Activated CD8-positive, alpha-beta memory T cell treated with anti-CD3 and anti-CD28 coated beads for 4 hours (primary cell): ENCODE measurements at places on chromosomes 12 and 14.
A peak's percentile ranks its signal among the peaks of the same experiment; 100 is the strongest.

DNA sequence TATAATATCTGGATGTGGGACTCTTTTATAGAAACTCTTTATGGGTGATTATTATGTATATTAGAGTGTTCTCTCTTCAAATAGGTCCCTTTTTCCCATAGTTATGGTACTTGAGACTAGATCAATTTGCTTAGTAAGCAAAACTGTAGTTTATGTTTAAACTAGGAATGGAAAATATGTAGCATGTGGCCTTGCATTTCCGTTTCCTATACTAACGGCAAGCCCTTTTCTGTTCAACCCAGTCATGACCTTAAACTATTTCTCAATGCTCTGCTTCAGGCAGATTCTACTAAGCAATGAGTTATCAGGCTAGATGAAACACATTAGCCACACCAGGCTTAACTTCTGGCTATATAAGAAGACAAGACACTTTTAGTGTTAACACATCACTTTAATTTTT, 84.6 kb downstream of the OTOGL start:
- DNase-seq: no peak

GRCh38 chr14:90820958-90821357, 4.7 kb upstream of the TTC7B start:
- peak; percentile 60 for DNase-seq

GRCh38 chr14:30420515-30420914, 138.4 kb upstream of the G2E3 start:
- no peak for DNase-seq

DNA sequence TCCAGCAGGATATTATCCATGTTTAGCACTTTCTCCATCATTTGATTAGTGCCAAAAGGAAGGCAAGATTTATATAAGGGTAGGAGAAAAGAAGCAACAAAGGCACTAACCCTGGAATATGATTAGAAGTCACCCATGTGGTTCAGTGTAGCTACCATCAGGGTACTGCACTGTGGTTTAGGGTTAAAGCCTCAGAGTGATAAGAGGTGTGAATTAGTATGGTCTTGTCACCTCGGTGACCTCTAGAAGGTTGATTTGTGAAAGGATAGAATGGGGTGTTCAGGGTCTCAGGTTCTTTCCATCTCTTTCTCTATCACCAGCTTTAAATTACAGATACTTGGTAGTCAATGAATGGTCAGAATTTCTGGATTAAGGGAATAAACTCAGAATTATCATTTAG, 103.0 kb upstream of the TMTC2 start:
- DNase-seq: no peak

GRCh38 chr14:50859296-50859624, 12.6 kb upstream of the ABHD12B start:
- no peak for DNase-seq

DNA sequence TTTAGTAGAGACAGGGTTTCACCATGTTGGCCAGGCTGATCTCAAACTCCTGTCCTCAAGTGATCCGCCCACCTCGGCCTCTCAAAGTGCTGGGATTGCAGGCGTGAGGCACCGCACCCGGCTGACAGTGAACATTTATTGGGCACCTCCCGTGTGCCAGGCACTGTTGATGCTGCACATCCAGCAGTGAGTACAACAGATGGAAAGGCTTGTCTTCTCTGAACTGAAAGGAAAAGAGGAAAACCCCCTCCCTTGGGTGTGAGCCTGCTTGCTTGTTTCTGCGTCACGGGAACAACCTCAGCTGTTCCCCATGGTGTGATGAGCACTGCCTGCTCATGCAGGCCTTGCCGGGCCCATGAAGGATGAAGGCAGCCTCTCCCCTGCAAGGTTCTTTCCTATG, 39.5 kb downstream of the DGLUCY start:
- DNase-seq: no peak

DNA sequence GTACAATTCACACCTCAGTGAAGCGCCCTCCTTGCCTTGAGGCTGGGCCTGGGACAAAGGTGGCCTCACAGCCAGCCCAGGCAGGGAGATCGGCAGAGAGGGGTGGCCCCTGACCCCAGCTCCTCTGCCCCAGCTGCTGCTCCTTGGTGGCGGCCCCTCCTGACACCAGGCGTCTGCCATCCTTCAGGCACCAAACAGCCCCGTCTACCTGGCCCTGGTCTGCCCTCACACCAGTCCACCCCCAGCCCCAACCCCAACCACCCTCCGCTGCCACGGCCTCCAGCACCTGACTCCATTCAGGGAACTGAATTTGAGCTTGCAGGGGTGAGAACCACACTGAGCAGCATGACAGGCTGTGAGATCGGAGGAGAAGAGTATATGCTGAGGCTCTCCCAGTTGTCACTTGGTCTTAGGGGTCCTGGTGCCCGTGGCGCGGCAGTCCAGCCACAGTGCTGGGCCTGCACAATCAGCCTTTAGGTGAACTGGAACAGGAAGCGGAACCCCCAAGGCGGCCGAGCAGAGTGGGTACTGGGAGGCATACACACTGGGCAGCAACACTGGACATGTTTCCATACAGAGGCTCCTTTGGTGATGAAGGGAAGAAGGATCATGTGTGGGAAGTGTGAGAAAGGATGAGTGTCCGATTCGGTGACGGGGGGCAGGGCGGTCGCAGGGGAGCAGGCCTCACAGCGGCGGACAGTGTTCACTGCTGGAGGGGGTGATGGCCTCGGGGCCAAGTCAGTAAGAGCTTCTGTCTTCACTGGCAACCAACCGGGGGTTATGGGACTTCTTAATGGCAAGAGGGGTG, 18.7 kb downstream of the ZFYVE21 start:
- no peak for DNase-seq

DNA sequence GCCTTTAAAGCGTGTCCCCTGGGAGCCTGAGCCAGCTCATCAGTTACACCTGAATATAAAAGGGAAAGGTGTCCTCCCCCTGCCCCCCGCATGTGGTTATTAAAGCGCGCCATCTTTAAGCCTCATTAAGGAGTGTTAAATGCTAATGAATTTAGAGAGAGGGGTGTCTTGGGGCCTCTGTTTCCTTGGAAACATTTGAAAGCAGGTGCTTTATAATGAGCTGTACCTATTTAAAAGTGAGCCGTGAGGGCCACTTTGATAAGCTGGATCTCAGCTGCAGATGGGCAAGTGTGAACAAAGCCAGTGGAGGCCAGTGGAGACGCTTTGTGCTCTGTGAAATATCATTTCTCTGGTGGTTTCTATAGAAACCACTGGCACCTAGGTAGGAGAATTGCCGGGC, 84.0 kb downstream of the BEGAIN start:
- no peak for DNase-seq

GRCh38 chr14:49879646-49880204, 13.2 kb upstream of the ARF6 start:
- DNase-seq: no peak

DNA sequence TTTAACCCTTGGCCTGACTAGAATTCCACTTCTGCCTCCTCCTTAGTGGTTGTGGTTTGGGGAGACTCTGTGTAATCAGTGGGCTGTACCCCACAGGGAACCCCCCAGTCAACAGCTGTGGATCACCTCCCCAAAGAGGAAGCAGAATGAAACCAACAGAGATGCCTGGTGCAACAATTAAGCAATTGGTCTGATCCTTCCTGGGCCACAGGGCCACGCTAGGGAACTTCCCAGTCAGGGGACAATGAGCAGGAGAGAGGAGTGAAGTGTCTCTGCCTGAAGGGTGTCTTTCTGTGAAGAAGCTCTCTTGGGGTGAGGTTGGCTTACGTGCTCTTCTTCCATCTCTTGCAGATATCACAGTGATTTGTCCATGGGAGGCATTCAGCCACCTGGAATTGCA, 8.2 kb downstream of the PDE6H start:
- no peak for DNase-seq

GRCh38 chr14:67487937-67488893, at the start of gene TMEM229B:
TMEM229B (minus strand) TSS chr14:67488721; CDS start chr14:67473923, 14,798 bp downstream.
- DNase-seq: peak; percentile 48

GRCh38 chr12:13368431-13368830, 171.9 kb downstream of the EMP1 start:
- DNase-seq: no peak

DNA sequence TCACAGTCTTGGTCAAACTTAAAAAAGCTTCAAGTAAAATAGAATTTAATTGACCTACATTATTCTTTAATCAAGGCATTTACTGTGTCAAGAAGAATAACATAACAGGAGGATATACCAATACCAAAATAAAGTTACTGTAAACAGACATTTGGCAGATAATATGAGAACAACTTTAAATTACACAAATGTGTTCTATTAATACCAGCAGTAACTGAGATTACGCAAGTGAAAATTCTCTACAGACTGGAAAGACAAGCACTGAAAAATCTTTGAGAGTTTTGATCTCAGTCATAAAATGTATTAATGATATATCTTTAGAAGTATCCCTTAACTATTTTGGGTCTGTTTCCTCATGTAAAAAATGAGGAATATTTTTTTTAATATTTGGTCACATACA, 169.2 kb upstream of the SOX5 start:
- no peak for DNase-seq

DNA sequence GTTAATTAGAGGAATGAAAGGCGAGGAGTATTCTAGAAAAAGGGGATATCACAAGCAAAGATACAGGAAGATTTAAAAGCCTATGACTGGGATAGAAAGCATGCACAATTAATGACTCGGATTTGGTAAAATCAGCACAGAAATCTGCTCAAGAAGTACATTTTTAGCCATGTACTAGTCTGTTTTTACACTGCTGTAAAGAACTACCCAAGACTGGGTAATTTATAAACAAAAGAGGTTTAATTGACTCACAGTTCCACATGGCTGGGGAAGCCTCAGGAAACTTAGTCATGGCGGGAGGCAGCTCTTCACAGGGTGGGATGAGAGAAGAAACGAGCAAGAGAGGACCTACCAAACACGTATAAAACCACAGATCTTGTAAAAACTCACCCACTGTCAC, 716.3 kb upstream of the MDGA2 start:
- DNase-seq: no peak

- DNase-seq: no peak
Observed at GRCh38 chr14:62209287-62209899, 447.2 kb downstream of the SNAPC1 start.

- no peak for DNase-seq
Observed at GRCh38 chr14:60632257-60632656, 17.0 kb downstream of the SIX1 start.

- no peak for DNase-seq
Observed at GRCh38 chr14:92863286-92864080, 59.5 kb upstream of the CHGA start.

- DNase-seq: no peak
Observed at GRCh38 chr12:76591476-76591875, 31.9 kb upstream of the OSBPL8 start.

- no peak for DNase-seq
Observed at GRCh38 chr14:54010981-54011380, 54.4 kb upstream of the BMP4 start.

DNA sequence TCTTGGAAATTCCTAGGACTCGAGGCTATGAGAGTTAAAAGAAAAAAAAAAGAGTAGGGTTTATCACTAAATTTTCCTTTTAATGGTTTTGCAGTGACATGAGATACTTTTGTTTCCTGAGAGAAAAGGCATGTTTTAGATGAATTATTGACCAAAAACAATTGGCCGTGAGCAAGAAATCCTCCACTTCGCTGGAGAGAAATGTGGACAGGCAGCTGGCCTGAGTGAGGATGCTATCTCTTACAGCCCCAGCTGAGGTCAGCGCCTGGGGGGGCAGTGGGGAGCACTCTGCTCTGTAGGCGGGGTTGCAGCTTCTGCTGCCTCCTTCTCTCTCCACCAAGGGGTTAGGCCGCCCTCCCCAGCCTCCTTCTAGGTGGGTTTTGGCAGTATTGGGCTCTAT, 54.7 kb downstream of the PRIMA1 start:
- DNase-seq: no peak

DNA sequence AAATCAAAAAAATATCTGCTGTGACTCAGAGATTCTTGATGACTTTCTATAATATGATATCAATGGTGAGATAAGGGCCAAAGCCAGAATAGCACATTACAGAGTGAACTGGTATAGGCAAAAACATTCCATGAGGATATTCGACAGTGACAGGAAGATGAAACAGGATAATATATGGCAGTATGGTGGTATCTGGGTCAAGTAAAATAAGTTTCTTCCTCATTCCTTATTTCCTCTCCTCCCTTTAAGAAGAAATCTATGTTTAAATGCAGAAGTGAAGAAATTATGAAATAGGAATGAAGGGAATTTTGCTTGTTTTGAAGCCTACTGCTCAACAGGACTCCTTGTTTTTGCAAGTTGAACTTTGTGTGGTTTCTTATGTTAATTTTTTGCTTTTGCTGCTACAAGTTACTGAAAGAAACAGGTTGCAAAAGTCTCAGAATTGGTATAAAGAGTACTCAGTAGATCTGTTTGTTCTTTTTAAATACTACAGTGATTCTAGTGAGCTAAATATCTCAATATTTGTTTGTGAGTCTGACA, 7.0 kb downstream of the ACSS3 start:
- no peak for DNase-seq
